ENCODE measurements at places on chromosomes 7 and 10.

DNA sequence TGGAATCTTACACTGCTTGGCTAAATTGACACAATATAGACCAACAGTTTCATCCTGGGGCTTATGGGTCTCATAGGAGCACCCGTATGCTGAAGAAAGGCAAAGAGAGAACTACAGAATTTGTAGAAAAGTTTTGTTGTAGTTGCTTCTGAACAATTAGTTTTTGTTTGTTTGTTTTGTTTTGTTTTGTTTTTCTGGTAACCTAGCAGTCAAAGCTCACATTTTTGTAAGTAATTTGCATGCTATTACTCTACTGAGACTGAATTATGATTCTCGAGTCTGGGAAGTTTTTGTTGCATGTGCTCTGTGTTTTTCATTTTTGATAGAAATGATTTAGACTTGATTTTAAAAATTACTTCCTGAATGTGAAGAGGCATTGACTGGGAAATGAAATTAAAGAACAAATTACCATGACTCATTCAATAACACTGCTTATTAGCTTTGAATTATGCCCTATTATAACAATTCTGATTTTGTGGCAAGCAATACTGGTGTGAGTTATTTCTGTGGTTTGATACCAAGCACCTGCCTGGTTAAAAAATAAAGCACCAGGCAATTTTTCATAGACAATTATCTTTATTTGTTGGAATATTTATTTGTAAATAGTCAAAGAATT, 438 bp downstream of the LSMEM1 start:
- DNase-seq: no peak

DNA sequence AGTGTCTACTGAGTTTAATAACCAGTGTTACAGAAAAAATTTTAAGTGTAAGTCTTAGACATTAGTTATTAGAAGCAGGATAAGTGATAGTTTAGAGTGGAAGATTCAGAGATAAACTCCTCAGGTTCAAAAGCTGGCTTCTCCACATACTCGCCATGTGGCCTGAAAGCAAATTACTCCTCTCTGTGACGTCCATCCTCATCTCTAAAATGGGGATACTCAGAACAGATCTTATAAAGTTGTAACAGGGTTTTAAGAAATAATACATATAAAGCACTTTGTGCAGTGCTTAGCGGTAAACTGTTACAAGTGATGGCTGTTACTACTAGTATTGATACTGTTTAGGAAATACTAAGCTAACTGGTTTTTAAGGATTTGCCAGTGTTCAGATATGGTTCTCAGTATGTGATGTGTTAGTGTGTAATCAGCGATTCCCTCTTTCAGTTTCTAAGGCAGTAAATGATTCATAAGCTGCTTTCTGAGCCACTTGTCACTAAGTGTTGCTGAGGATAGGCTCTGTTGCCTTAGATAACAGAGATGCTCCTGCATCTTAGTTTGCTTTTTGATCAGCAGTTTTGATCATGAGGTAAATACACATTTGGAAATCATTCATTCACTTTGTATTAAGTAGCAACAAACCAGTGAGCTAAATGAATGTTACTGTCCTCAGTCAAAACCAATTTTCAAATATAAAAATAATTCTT, 58.7 kb downstream of the CYP51A1 start:
- DNase-seq: no peak

- DNase-seq: no peak
Observed at GRCh38 chr10:34670081-34670480, 145.0 kb downstream of the PARD3 start.

DNA sequence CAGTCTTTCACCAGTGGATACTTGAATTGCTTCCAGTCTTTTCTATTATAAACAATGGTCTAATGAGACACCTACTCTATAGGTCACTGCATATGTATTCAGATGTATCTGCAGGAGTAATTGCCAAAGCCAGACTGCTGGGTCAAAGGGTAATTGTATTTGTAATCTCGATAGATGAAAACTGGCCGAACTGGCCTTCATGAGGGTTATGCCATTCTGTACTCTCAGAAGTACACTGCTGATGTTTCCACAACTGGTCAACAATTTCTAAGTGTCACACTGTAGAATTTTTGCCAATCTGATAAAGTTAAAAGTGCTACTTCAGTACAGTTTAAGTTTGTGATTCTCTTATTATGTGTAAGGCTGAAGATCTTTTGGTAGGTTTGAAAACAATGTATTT, 64.6 kb downstream of the JAZF1 start:
- no peak for DNase-seq

GRCh38 chr10:96960872-96961271, 128.8 kb downstream of the LCOR start:
- DNase-seq: no peak

DNA sequence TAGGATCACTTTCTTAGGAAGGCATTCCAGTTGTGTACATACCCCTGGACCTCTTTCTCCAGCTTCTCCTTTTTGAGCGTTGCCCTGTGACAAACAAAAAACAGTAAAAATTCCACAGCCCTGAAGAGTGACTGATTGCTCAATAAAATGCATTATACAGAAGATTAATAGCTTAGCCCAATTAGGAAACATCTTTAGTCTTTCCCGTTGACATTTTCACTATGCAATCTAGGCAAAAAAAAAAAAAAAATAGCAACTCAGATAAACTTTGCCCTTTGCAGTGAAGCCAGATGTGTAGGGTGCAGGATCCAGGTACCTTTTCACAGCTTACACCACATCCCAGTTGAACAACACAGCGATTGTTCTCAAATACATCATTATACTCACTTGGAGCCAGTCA, 17.9 kb downstream of the COL28A1 start:
- DNase-seq: no peak
